ENCODE measurements at places on chromosomes 16 and 17.

- DNase-seq, result no peak
- H3K27ac ChIP-seq, result no peak overlapping the region
- H3K4me1 ChIP-seq, result peaks cover 36% of the 10 kb centered on the region
- H3K4me3 ChIP-seq, result peak overlapping the region; percentile 48
Observed at GRCh38 chr17:46818929-46819859, 702 bp upstream of the WNT3 start.

DNA sequence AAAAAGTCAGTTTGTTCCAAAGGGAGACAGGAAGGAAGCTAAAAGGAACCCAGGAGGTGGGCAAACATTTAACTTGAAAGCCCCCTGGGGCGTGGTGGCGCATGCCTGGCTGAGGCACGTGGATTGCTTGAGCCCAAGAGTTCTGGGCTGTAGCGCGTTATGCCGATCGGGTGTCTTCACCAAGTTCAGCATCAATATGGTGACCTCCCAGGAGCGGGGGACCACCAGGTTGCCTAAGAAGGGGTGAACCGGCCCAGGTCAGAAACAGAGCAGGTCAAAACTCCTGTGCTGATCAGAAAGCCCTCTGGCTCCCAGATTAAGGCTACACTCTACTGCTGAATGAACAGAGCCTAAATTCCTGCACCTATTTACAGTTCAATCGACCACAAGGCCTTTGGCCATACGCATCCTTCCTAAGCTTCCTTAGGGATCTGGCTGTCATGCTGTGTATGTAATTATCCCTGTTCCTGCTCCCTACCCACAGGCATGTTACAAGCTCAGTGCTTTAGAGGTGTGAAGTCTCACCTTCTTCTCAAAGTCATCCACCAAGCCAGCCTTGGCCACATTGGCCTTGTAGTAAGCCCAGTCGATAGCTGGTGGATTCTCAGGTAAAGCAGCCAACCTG, 5.0 kb downstream of the ATP5PD start:
- no peak overlapping the region for H3K27ac ChIP-seq
- H3K4me3 ChIP-seq, result no peak overlapping the region
- peaks cover 15% of the 10 kb centered on the region for H3K4me1 ChIP-seq
- DNase-seq, result no peak
- peaks cover 38% of the 10 kb centered on the region for H3K36me3 ChIP-seq

- peaks cover 18% of the 10 kb centered on the region for H3K4me1 ChIP-seq
- no peak overlapping the region for H3K4me3 ChIP-seq
- DNase-seq, result no peak
- no peaks in the 10 kb centered on the region for H3K27me3 ChIP-seq
- no peak overlapping the region for H3K27ac ChIP-seq
Observed at GRCh38 chr17:19460700-19461099, 49.7 kb downstream of the RNF112 start.

- H3K36me3 ChIP-seq, result no peaks in the 10 kb centered on the region
- H3K27ac ChIP-seq, result no peak overlapping the region
- no peaks in the 10 kb centered on the region for H3K4me1 ChIP-seq
- no peak overlapping the region for H3K4me3 ChIP-seq
Observed at GRCh38 chr16:86277221-86277620, 233.1 kb upstream of the FOXF1 start.

DNA sequence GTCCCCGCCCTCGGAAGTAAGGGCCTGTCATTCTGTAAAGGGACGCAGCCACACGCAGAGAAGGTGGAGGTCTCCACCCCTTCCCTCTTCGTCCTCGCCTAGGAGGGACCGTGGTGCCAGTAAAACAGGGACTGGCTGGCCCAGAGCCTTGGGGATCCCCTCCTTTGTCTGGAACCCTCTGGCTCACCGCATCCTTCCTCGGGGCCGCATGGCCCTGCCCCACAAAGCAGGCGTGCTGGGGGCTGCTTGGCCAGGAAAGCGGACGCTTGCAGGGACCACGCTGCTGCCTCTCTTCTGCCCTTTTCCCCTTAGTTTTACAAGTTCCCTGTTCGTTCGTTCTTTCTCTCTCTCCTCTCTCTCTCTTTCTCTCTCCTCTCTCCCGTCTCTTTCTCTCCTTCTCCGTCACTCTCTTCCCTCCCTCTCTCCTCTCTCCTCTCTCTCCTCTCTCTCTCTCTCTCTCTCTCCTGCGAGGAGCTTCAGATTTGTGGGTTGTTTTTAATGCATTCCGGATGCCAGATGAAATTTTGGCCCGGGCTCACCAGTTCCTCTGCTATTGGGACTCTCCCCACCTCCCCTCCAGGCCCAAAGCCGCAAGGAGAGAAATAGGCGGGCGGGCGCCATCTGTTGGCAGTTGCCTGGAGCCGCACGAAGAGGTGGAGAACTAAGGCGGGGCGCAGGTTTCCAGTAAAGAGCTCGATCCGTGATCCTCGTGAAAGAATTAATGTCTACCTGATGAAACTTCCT, 35.1 kb upstream of the CDRT4 start:
- H3K4me3 ChIP-seq, result no peak overlapping the region
- DNase-seq, result peak; percentile 52
- H3K36me3 ChIP-seq, result no peaks in the 10 kb centered on the region
- no peaks in the 10 kb centered on the region for H3K4me1 ChIP-seq

GRCh38 chr16:77977339-77977738, 45.0 kb upstream of the CLEC3A start:
- H3K27me3 ChIP-seq, result no peaks in the 10 kb centered on the region
- DNase-seq, result no peak
- H3K4me3 ChIP-seq, result no peak overlapping the region
- H3K4me1 ChIP-seq, result no peaks in the 10 kb centered on the region
- H3K27ac ChIP-seq, result no peak overlapping the region

GRCh38 chr17:42055027-42055426, 4.6 kb upstream of the C17orf113 start:
- peaks cover 12% of the 10 kb centered on the region for H3K4me1 ChIP-seq
- H3K27me3 ChIP-seq, result peaks cover 68% of the 10 kb centered on the region
- no peak overlapping the region for H3K27ac ChIP-seq

- no peaks in the 10 kb centered on the region for H3K4me1 ChIP-seq
- DNase-seq, result no peak
- no peaks in the 10 kb centered on the region for H3K27me3 ChIP-seq
- no peaks in the 10 kb centered on the region for H3K36me3 ChIP-seq
- H3K27ac ChIP-seq, result no peak overlapping the region
Observed at GRCh38 chr17:61206922-61207321, 192.7 kb upstream of the TBX2 start.

- peaks cover 35% of the 10 kb centered on the region for H3K27me3 ChIP-seq
- H3K27ac ChIP-seq, result peak overlapping the region; percentile 2
- no peak for DNase-seq
- peaks cover 26% of the 10 kb centered on the region for H3K4me1 ChIP-seq
- H3K36me3 ChIP-seq, result no peaks in the 10 kb centered on the region
Observed at GRCh38 chr16:85612191-85612800, 826 bp upstream of the GSE1 start.

DNA sequence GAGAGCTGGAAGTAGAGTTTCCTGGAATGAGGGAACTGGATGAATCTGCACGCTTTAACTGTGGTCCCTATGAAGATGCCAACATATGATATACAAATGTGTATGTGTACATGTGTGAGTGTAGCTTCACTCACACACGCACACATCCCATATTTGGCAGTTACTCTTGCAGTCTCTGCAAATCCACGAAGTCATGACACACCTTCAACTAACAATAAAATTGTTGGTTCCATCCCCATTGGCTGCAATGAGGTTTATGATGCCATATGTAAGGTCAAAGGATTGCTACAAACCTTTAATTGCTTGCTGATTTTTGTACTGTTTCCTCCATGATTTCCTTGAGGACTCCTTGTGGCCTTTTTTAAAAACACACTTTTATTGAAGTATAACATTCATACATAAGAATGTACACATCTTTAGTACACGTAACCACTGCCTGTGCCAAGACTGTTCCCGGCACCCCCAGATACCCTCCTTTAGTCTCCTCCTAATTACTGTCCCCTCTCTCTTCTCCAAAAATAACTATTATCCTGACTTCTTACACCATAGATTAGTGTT, 22.0 kb downstream of the MYO1D start:
- no peaks in the 10 kb centered on the region for H3K4me1 ChIP-seq
- no peak for DNase-seq
- H3K27ac ChIP-seq, result no peak overlapping the region
- no peaks in the 10 kb centered on the region for H3K36me3 ChIP-seq
- H3K4me3 ChIP-seq, result no peak overlapping the region

GRCh38 chr17:57604771-57605674, 140.1 kb downstream of the CCDC182 start:
- DNase-seq, result peak; percentile 44
- peak overlapping the region; percentile 91 for H3K27ac ChIP-seq

- no peak overlapping the region for H3K27ac ChIP-seq
- H3K27me3 ChIP-seq, result no peaks in the 10 kb centered on the region
- DNase-seq, result no peak
- no peak overlapping the region for H3K4me3 ChIP-seq
- H3K4me1 ChIP-seq, result no peaks in the 10 kb centered on the region
Observed at GRCh38 chr17:3946711-3947235, 17.5 kb downstream of the ATP2A3 start.

GRCh38 chr17:601244-601925, 113.3 kb downstream of the VPS53 start:
- H3K27me3 ChIP-seq, result no peaks in the 10 kb centered on the region
- H3K27ac ChIP-seq, result no peak overlapping the region
- no peak overlapping the region for H3K4me3 ChIP-seq
- H3K36me3 ChIP-seq, result peaks cover 9% of the 10 kb centered on the region
- DNase-seq, result no peak
- no peaks in the 10 kb centered on the region for H3K4me1 ChIP-seq

DNA sequence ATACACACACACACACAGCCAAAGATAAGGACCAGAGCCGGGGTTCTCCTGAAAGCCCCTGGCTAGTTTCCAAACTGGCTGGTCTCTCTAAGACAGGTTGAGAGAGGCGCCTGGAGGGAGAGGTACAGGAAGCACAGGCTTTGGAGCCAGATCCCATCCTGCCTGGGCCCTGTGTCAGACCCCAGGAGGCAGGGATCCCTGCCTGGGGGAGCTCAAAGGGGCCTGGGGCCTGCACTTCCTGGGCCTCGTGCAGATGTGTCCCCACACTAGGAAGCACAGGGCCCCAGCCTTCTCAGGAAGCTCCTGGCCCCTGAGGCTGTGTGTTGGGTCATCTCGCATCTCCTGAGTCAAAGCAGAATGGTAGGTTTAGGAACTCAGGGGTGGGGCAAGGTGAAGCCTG, 16.0 kb downstream of the SLC5A10 start:
- H3K36me3 ChIP-seq, result peaks cover 5% of the 10 kb centered on the region
- peaks cover 12% of the 10 kb centered on the region for H3K4me1 ChIP-seq
- H3K27me3 ChIP-seq, result no peaks in the 10 kb centered on the region
- H3K27ac ChIP-seq, result no peak overlapping the region
- no peak overlapping the region for H3K4me3 ChIP-seq

- no peak overlapping the region for H3K4me3 ChIP-seq
- DNase-seq, result no peak
- H3K27ac ChIP-seq, result no peak overlapping the region
- H3K36me3 ChIP-seq, result peaks cover 28% of the 10 kb centered on the region
- no peaks in the 10 kb centered on the region for H3K27me3 ChIP-seq
Observed at GRCh38 chr16:70472786-70473433, 18.5 kb downstream of the FCSK start.

DNA sequence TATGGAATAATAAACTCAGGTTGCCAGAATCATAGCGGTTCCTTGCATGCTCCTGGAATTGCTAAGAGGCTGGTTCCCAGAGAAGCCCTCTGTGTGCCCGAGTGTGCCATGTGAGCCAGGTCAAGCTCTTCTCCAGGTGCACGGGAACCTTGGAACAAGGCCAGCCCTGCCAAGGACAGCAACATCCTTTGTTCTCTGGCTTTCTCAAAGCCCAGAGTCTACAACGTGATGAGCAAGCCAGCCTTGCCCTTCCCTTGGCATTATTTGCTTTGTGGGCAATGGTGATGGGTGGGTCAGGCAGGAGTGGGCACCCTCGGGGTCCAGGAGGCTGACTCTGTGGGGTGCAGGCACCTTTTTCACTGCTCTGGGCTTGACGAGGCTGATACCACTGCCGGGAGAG, 14.2 kb upstream of the SEC14L1 start:
- no peaks in the 10 kb centered on the region for H3K27me3 ChIP-seq
- H3K4me3 ChIP-seq, result no peak overlapping the region
- H3K27ac ChIP-seq, result no peak overlapping the region
- H3K4me1 ChIP-seq, result peaks cover 21% of the 10 kb centered on the region
- no peak for DNase-seq
- H3K36me3 ChIP-seq, result no peaks in the 10 kb centered on the region

- H3K4me3 ChIP-seq, result no peak overlapping the region
- H3K36me3 ChIP-seq, result no peaks in the 10 kb centered on the region
- DNase-seq, result no peak
- no peaks in the 10 kb centered on the region for H3K4me1 ChIP-seq
- H3K27ac ChIP-seq, result no peak overlapping the region
Observed at GRCh38 chr17:50798424-50799288, 31.3 kb upstream of the ANKRD40CL start.

DNA sequence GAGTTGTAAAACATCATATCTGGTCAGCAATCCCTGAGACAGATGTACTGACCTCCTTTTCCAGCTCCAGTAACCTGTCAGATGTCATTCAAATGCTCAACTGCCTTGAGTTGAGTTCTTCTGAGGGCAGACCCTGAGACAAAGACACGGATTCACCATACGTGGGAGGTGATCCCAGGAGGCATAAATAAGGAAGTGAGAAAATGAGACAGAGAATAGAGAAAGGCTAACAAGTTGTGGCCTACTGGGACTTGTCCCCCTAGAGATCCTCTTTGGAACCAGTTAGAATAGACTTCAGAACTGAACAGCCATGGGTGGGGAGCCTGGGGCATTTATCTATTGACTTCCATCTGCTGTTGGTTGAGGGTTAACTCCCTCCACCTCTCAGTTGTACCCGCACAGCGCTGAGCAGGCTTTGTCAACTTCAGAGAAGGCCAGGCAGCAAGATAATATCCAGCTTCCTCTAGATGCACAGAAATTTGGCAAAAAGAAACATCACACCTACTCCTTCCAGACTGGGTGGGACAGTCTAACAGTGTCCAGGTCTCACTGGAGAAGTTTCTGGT, 123.0 kb upstream of the DYNLRB2 start:
- H3K4me1 ChIP-seq, result no peaks in the 10 kb centered on the region
- no peaks in the 10 kb centered on the region for H3K27me3 ChIP-seq
- no peak overlapping the region for H3K4me3 ChIP-seq
- H3K36me3 ChIP-seq, result no peaks in the 10 kb centered on the region
- no peak for DNase-seq
- H3K27ac ChIP-seq, result no peak overlapping the region

- H3K4me3 ChIP-seq, result no peak overlapping the region
- no peaks in the 10 kb centered on the region for H3K27me3 ChIP-seq
- no peak for DNase-seq
- no peaks in the 10 kb centered on the region for H3K36me3 ChIP-seq
- H3K27ac ChIP-seq, result no peak overlapping the region
- H3K4me1 ChIP-seq, result no peaks in the 10 kb centered on the region
Observed at GRCh38 chr16:16867973-16868372, 489.0 kb downstream of the NPIPA7 start.

DNA sequence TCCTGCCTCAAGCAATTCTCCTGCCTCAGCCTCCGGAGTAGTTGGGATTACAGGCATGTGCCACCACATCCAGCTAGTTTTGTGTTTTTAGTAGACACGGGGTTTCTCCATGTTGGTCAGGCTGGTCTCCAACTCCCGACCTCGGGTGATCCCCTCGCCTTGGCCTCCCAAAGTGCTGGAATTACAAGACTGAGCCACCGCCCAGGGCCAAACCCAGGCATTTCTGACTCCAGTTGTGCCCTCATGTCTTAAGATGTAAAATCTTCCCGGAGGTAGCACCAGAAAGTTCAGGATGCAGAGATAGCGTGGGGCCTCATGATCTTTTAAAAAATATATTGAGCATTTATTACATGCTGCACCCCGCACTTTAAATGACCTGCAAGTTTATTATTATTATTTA, 12.8 kb upstream of the SMG1 start:
- no peak overlapping the region for H3K27ac ChIP-seq
- H3K27me3 ChIP-seq, result peaks cover 8% of the 10 kb centered on the region
- H3K4me1 ChIP-seq, result no peaks in the 10 kb centered on the region
- no peaks in the 10 kb centered on the region for H3K36me3 ChIP-seq

All from T-cell (primary cell).